Spleen (tissue), 13 donors: ENCODE measurements at places on chromosomes 7 and 10. TPM values are rescaled to one million over a fixed set of nuclear protein-coding genes. Genes with fewer than 3 reads are reported as not detected.

LIPJ gene
- 0.19 TPM for total RNA-seq

PPP1R9A gene
- 24.1 TPM for total RNA-seq

VWC2 gene
- total RNA-seq = 0.07 TPM

ANKMY2 gene
- total RNA-seq = 10.6 TPM

CYP3A4 gene
- not detected for total RNA-seq

GNAT3 gene
- not detected for total RNA-seq

FOXI2 gene
- 1.4 TPM for total RNA-seq

TRPV6 gene
- total RNA-seq = 0.32 TPM

EVX1 gene
- not detected for total RNA-seq

MMD2 gene
- total RNA-seq = not detected

DNA sequence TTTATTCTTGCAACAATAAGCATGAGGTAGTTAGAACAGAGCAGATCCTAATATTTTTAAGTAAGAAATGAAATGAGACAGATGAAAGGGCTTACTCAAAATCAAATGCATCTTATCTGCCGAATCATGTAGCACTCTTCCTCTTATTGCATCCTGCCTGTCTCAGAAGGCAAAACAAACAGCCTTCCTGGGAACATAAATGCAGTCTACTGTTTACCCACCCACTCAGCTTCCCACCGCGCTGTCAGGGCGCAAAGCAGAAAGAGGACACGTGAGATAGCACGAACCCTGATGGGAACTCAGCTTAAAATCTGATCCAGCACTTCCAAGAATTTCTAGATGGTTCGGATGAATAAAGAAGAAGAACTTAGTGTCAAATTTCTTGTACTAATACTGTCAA lies 114.4 kb upstream of the CDK1 start:
- DNase-seq = no peak
- H3K27me3 ChIP-seq = no peaks in the 10 kb centered on the region
- H3K4me1 ChIP-seq = no peaks in the 10 kb centered on the region
- no peak overlapping the region for H3K4me3 ChIP-seq
- no peak overlapping the region for H3K27ac ChIP-seq

- no peak overlapping the region for H3K27ac ChIP-seq
- no peak overlapping the region for H3K4me3 ChIP-seq
- H3K27me3 ChIP-seq = no peaks in the 10 kb centered on the region
- H3K4me1 ChIP-seq = peaks cover 3% of the 10 kb centered on the region
- peak; percentile 13 for DNase-seq
Observed at GRCh38 chr7:101896941-101897340, 79.5 kb downstream of the CUX1 start.

GRCh38 chr10:52353960-52354394 lies 39.9 kb downstream of the DKK1 start:
- H3K4me3 ChIP-seq = no peak overlapping the region
- DNase-seq = no peak
- H3K27ac ChIP-seq = no peak overlapping the region
- H3K36me3 ChIP-seq = no peaks in the 10 kb centered on the region

- no peak for DNase-seq
- H3K4me1 ChIP-seq = no peaks in the 10 kb centered on the region
Observed at GRCh38 chr10:8978100-8978499, 923.6 kb downstream of the GATA3 start.

DNA sequence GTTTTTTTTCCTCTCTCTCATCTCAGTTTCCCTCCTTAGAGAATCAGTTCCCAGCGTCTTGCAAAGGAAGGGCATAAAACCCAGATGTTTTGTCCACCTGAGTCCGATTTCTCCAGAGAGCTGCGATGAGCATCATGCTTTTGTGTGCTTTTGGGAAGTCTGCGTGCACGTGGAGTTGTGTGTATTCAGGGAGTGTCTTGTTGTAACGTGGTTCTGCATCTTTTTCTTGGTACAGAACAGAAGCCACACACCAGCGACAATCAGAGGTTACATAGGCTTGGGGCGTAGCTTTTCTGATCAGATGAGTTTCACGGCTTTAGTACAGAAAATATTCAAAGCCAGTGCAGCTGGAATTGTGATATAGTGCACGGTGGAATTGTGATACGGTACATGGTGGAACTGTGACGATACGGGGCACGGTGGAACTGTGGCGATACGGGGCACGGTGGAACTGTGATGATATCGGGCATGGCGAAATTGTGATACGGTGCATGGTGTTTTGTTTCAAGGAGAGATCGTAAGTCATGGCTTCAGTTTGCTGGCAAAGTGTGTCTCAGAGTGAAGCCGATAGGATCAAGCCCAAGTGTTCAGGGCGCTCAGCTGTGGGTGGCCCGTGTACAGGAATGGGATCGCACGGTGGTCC lies 32.8 kb downstream of the FOXK1 start:
- H3K27me3 ChIP-seq = no peaks in the 10 kb centered on the region
- peaks cover 25% of the 10 kb centered on the region for H3K4me1 ChIP-seq
- H3K4me3 ChIP-seq = no peak overlapping the region
- no peaks in the 10 kb centered on the region for H3K36me3 ChIP-seq

- H3K4me1 ChIP-seq = peaks cover 2% of the 10 kb centered on the region
- H3K36me3 ChIP-seq = no peaks in the 10 kb centered on the region
- H3K4me3 ChIP-seq = no peak overlapping the region
- H3K27ac ChIP-seq = no peak overlapping the region
Observed at GRCh38 chr7:132412435-132412834, 163.8 kb downstream of the PLXNA4 start.

DNA sequence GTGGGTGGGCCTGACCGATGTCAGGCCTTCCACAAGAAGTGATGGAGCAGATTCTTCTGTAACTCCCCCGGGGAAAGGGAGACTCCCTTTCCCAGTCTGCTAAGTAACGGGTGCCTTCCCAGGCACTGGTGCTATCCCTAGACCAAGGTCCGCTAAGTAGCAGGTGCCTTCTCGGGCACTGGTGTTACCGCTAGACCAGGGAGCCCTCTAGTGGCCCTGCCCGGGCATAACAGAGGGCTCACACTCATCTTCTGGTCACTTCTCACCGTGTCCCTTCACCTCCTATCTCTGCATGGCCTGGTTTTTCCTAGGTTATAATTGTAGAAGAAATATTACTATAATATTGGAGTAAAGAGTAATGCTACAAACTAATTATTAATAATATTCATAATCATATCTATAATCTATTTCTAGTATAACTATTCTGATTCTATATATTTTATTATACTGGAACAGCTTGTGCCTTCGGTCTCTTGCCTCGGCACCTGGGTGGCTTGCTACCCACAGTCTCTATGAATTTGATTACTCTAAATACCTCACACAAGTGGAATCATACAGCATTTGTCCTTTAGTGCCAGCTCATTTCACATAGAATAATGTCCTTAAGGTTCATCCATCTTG lies 1378.7 kb downstream of the XPNPEP1 start:
- peak; percentile 85 for DNase-seq
- H3K27ac ChIP-seq = no peak overlapping the region
- H3K27me3 ChIP-seq = no peaks in the 10 kb centered on the region
- no peaks in the 10 kb centered on the region for H3K4me1 ChIP-seq
- H3K4me3 ChIP-seq = no peak overlapping the region
- H3K36me3 ChIP-seq = no peaks in the 10 kb centered on the region

DNA sequence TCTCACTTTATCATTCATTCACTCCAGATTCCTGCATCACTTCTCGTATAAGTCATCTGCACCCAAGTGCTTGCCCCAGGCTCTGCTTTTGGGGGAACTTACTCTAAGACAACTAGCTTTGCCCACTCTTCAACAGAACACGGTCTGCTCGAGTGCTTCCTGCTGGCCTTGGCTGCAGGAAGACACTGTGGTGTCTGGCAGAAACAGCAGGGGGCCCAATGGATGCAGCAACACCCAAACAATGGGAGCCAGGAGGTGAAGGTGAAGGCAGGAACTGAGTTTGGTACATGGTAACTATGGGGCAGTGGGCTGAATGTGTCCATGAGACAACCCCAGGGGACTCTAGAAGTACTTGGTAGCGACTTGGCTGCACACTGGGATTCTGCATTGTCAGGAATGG lies 344.0 kb downstream of the REEP3 start:
- no peak for DNase-seq
- peaks cover 8% of the 10 kb centered on the region for H3K4me1 ChIP-seq
- no peak overlapping the region for H3K4me3 ChIP-seq
- H3K27ac ChIP-seq = no peak overlapping the region
- peaks cover 33% of the 10 kb centered on the region for H3K27me3 ChIP-seq

DNA sequence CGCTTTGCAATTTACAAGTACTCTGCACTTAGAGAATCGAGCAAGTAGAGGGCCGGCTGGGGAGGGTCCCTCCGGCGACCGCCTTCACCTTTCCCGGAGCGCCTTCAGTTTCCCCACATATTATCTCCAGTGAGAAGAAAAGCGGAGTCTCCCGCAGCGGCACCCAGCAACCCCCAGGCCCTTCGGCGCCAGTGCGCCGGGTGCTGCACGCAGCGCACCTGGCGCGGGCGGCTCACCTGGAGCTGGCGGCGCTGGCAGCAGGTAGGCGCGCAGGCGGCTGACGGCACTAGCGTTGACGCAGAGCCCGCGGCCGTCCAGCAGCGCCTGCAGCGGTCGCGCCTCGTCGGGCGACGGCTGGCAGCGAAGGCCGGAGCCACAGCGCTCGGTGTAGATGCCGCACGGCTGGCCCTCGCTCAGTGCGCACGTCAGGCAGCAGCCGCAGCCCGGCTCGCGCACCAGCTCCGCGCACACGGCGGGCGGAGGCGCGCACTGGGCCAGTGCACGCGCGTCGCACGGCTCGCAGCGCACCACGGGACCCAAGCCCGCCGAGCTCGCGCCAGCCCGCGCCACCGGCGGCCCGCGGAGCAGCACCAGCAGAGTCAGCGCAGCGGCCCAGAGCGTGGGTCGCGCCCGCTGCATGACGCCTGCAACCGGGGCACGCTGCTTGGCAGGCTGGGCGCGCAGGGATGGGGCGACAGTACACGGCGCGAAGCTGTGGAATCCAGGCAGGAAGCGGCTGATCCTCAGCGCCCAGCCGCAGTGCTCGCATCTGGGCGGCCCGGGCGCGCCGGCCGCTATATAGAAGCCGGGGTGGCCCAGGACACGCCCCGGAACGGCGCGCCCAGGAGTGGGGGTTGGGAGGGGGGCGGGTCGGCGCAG lies at the start of gene IGFBP3:
Gene IGFBP3 (minus strand): TSS at position 771 of the 879 bp plus-strand sequence. CDS start 132 bp downstream, at position 639.
- H3K4me1 ChIP-seq = peaks cover 38% of the 10 kb centered on the region
- DNase-seq = no peak
- H3K27ac ChIP-seq = peak within 1 kb of the TSS; percentile 41
- H3K4me3 ChIP-seq = peak within 1 kb of the TSS; percentile 40
- no peaks in the 10 kb centered on the region for H3K36me3 ChIP-seq

DNA sequence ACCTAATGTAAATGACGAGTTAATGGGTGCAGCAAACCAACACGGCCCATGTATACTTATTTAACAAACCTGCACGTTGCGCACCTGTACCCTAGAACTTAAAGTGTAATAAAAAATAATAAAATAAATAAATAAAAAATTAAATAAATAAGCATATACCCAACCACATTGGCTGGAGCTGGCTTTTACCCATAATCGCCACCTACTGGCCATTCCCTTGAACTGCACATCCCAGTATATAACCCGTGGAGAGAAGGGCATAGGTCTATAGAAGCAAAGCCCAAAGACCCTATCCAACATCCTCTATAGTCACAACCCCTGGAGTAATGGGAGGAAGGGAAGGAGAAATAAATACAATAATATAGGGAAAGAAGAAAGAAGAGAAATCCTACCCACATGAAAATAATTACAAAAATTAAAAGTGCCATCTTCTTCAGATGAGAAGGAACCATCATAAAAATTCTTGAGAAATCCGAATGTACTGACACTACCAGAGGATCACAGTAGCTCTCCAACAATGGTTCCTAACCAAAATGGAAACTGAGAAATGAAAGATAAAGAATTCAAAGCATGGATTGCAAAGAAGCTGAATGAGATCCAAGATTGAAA lies 65.6 kb downstream of the TWIST1 start:
- DNase-seq = no peak
- no peak overlapping the region for H3K27ac ChIP-seq
- no peak overlapping the region for H3K4me3 ChIP-seq
- no peaks in the 10 kb centered on the region for H3K4me1 ChIP-seq

- no peak overlapping the region for H3K4me3 ChIP-seq
- no peaks in the 10 kb centered on the region for H3K36me3 ChIP-seq
- H3K27me3 ChIP-seq = no peaks in the 10 kb centered on the region
- no peak overlapping the region for H3K27ac ChIP-seq
- DNase-seq = no peak
- no peaks in the 10 kb centered on the region for H3K4me1 ChIP-seq
Observed at GRCh38 chr7:81074406-81074805, 155.6 kb upstream of the SEMA3C start.

DNA sequence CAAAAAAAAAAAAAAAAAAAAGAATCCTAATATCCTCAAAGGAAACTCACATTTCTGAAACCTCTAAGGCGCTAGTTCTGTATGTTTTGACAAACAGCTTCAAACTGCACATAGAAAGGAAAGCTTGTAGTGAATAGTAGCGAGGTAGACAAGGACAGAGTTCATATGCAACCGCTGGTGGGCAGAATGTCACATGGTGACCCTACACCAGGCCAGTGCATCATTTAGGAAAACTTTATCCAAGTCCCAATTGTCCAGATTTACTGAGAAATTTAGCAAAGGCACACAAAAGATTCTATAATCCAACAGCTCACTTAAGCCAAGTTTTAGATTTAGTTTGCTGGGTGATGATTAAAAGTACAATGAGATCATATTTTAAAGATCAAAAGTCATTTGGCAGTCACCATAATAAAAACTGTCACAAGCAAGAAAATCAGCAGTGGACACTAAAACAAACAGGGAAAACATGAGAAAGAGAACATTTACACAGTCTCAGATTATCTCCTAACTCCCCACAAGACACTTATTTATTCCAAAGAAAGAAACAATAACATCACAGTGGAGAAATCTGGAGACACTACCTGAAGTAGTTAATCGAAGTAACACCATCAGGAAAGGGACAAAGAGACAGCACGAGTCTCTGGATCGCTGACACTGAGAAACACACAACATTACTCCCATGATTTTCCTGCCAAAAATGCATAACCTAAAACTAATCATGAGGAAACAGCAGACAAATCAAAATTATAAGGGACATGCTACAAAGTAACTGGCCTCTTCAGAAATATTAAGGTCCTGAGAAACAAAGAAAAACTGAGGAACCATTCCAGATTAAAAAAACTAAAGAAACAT lies 20.2 kb downstream of the FAM204A start:
- no peak for DNase-seq
- peaks cover 49% of the 10 kb centered on the region for H3K36me3 ChIP-seq
- peaks cover 17% of the 10 kb centered on the region for H3K4me1 ChIP-seq
- no peak overlapping the region for H3K27ac ChIP-seq

GRCh38 chr10:84613336-84614021 lies 285.1 kb downstream of the CCSER2 start:
- no peak for DNase-seq
- no peaks in the 10 kb centered on the region for H3K36me3 ChIP-seq
- H3K4me1 ChIP-seq = no peaks in the 10 kb centered on the region
- no peaks in the 10 kb centered on the region for H3K27me3 ChIP-seq

GRCh38 chr10:81081887-81082620 lies 544.4 kb downstream of the SH2D4B start:
- DNase-seq = no peak
- H3K36me3 ChIP-seq = no peaks in the 10 kb centered on the region
- H3K4me3 ChIP-seq = no peak overlapping the region

DNA sequence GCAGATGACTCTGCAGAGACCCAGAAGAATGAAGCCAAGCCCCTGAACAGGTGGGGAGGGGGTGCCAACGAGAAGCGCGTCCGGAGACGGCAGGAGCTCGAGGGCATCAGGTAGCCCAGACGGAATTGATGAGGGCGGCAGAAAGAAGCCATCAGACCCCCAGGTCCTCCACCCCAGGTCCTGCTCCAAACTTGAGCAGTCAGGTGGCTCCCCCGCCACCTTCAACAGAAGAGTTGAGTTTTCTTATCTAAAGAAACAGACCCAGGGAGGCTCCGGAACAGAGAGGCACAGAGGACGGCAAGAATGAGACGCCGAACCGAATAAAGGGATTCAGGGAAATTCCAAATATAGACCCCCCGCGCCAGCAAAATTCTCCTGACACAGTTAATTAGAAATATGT lies 22.2 kb downstream of the RGS10 start:
- H3K27ac ChIP-seq = no peak overlapping the region
- H3K27me3 ChIP-seq = no peaks in the 10 kb centered on the region
- H3K4me1 ChIP-seq = peaks cover 26% of the 10 kb centered on the region
- H3K4me3 ChIP-seq = no peak overlapping the region
- peak; percentile 42 for DNase-seq
